GM23248 (cell line): ENCODE measurements at places on chromosomes 11 and 22. TPM values are rescaled to one million over a fixed set of nuclear protein-coding genes. Genes with fewer than 3 reads are reported as not detected.

- peak; percentile 87 for DNase-seq
Observed at GRCh38 chr11:72703267-72704008, 29.2 kb upstream of the PDE2A start.

DNA sequence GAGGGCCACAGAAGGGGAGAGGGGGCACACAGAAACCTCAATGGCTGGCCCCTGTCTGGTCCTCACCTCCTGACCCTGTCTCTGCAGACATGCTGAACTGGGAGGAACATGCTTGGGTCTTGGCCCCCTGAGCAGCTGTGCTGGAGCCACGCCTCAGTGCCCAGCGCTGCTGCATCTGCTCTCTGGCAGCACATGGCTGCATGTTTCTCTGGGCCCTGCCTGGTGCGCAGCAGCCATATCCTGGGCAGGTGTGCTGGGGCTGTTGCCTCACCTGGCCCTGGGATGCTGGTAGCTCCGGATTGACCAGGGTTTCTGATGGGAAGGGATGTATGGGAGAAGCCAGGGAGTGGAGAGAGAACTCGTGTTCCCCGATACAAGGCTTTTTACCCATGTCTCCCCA lies 248.0 kb downstream of the ST3GAL4 start:
- no peak for DNase-seq

DNA sequence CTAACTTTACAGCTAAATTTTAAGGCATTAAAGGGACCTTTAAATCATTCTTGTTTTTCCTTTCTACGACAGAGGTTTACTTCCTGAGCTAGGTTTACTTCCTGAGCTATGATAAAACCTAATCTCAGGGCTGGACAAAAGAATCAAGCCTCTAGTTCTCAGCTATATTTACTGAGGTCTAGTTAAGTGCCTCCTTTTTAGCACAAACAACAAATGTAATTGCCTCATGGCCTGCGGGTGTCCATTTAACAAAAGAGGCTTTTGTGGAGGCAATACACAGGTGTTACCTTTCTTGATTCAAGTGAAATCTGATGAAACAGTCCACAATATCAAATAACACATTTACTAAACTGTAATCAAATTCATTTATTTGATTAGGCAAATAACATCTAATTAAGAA lies 67.3 kb downstream of the IMMP1L start:
- DNase-seq = no peak

DNA sequence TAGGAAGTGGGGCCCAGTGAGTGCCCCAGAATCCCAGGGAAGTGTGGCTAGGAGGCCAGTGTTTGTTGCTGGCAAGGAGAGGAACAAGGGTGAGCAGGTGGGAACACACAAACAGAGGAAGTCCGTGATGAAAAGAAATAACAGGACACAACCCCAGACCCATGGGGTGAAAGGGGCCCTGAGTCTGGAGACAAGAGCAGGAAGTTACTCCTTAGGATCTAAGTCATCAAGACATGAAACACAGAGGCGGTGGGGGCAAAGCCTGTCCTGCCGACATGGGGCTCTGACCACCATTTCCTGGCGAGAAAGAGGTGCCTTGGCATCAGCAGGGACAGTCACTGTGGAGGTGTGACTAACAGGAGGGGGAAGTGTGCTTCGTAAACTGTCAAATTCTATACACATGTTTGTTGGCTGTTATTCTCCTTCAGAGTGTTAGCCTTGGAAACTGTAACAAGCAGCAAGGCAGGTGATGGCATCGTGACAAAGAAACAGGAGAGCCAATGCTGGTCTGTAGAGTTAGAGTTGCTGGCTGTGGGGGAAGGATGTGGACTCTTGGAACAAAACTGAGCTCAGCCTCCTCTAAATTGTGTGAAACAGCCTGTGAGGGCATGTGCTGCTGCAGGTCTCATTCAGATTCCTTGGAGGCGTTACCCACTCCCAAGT lies 21.7 kb downstream of the CHST1 start:
- DNase-seq = no peak

- peak; percentile 74 for DNase-seq
Observed at GRCh38 chr11:70191495-70192140, 11.5 kb upstream of the FADD start.

DNA sequence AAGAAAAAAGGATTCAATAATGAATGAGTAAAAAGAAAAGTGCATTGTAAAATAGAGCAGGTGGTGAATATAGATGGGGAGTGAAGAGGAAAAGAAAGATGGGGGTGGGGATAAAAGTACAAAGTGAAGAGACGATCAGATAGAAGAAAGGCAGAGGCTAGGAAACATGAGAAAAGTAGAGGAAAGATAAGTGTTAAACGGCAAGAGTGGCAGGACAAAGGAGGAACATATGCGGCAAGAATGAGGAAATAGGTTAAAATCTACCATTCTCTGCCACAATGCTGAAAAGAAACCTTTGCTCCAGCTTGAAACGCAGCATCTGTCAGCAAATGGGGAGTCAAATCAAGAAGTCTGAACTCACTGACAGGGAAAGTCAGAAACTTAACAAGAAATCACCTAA lies 6.8 kb downstream of the FUT4 start:
- no peak for DNase-seq

DNA sequence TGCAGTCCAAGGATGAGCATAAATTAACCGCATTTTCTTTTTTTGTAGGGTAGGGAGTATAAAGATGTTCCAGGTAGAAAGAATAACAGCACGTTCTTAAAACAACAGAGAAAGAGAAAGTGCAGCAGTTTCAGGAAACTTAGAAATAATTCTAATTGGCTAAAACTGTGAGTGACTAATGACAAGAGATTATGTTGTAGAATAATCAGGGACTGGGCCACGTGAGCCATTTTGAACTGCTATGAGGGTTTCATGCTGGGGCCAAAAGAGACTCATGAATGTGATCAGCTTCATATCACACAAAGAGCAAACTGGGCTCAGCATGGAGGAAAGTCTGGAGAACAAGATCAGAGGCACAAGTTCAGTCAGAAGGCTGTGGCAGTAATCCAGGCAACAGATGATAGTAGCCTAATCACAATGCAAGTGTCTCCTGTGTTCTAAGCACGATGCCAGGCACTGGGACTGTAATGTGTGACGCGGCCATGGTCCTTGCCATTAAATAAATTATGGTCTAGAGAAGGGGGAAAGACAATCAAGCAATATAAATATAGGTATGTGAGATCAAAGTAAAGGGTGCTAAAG lies 17.9 kb downstream of the CWF19L2 start:
- DNase-seq = no peak

DNA sequence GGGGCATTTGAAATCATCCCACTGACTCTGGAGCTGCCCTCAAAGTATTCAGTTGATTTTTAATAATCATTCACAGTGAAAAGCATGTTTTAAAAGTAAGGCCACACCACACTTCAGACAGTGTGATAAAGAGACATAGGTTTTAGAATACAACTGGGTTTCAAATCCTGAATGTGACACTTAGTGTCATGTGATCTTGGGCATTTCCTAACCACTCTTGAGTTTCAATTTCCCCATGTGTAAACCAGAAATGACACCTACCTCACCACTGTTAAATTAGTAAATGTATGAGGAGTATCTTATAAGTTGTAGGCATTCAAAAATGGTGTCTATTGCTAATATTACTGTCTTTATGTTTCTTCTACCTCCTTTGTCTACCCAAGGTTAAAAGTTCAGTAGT lies 5.4 kb downstream of the TMEM123 start:
- DNase-seq = no peak

DNA sequence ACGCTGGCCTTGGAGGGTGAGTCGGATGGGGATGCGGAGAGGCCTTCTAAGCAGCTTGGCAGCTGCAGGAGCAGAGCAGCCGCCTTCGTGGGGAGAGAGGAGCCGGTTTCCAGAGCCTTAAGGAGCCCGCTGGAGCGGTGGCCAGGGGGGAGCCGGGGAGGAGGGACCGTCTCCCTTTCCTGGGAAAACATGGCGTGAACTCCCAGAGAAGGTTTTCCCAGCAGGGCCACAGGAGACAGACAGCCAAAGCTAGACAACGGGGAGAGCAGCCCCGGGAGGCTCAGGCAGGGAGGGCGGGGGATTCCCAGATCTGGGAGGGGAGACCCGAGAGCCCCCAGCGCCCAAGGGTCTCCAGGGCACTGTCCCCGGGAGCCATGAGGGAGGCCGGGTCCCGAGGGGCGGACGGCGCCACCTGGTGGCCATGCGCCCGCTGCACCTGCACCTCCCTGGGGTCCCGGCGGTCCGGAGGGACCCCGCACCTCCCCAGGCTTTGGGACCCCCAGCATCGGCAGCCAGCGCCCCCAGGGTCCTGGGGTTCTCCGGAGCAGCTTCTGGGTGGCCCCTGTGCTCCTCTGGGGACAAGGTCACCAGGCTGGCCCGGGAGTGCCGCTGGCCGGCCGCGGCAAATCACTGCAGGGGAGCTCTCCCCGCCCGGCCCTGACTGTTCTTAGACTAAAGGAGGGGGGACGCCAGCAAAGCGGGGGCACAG lies 2.4 kb upstream of the SYT8 start:
- DNase-seq = peak; percentile 28

- no peak for DNase-seq
Observed at GRCh38 chr11:66531841-66532240, 14.0 kb downstream of the ZDHHC24 start.

GRCh38 chr11:111000400-111001080 lies 245.0 kb upstream of the POU2AF2 start:
- DNase-seq = peak; percentile 57

DNA sequence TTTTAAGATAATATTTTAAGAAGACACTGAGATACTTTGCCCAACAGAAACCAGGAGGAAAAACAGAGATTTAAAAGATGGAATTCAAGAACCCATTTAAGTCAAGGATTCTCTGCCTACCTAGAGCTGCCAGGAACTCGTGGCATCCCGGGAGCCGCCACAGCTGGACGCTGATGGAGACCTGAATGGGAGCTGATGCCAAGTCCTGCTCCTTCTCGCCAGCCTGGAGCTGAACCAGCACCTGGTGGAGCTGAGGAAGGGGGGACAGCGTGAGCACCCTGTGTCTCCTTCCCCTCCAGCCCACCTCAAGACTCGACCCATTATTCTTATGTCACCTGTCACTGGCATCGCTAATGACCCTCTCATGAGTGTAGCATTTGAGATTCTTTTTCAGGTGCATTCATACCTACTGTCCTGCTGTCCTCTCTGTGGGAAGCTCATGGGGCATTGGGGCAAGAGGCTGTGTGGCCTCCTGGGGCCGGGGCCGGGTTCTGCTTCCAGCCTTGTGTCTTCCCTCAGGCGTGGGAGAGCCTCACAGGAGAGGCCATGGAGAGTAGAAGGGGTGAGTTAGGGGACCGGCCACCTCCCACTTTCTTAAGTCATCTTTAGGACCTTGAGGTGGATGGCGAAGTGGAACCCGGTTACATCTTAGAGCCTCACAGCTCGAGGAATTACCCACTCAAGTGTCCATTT lies 70.8 kb upstream of the PITPNB start:
- DNase-seq = no peak

Gene C11orf68
- 91.5 and 94.4 TPM in 2 replicates for polyA plus RNA-seq

Gene ZNF214
- 1.3 and 2.4 TPM in 2 replicates for polyA plus RNA-seq

Gene THY1
- polyA plus RNA-seq = 1,640 and 1,703 TPM in 2 replicates

Gene PHOX2A
- not detected in 2 replicates for polyA plus RNA-seq

Gene TMPRSS13
- not detected in 2 replicates for polyA plus RNA-seq

Gene FANCF
- polyA plus RNA-seq = 7.3 TPM in 2 replicates

Gene GCAT
- polyA plus RNA-seq = 31.5 and 35.9 TPM in 2 replicates

Gene CHKA
- polyA plus RNA-seq = 3.6 and 4.2 TPM in 2 replicates

Gene BCO2
- polyA plus RNA-seq = 0.25 and 0.83 TPM in 2 replicates

Gene MMP27
- 0.09 TPM in 1 of 2 replicates, not detected in the other for polyA plus RNA-seq

Gene SMTNL1
- polyA plus RNA-seq = not detected in 2 replicates

Gene DNAJB7
- polyA plus RNA-seq = 0.16 and 0.23 TPM in 2 replicates
